SK-MEL-5 (cell line): ENCODE measurements at places on chromosomes 13 and 19. TPM values are rescaled to one million over a fixed set of nuclear protein-coding genes. Genes with fewer than 3 reads are reported as not detected.

The PSG3 gene
- total RNA-seq, result not detected in 2 replicates

The KIR3DL1 gene
- total RNA-seq, result not detected in 2 replicates

DNA sequence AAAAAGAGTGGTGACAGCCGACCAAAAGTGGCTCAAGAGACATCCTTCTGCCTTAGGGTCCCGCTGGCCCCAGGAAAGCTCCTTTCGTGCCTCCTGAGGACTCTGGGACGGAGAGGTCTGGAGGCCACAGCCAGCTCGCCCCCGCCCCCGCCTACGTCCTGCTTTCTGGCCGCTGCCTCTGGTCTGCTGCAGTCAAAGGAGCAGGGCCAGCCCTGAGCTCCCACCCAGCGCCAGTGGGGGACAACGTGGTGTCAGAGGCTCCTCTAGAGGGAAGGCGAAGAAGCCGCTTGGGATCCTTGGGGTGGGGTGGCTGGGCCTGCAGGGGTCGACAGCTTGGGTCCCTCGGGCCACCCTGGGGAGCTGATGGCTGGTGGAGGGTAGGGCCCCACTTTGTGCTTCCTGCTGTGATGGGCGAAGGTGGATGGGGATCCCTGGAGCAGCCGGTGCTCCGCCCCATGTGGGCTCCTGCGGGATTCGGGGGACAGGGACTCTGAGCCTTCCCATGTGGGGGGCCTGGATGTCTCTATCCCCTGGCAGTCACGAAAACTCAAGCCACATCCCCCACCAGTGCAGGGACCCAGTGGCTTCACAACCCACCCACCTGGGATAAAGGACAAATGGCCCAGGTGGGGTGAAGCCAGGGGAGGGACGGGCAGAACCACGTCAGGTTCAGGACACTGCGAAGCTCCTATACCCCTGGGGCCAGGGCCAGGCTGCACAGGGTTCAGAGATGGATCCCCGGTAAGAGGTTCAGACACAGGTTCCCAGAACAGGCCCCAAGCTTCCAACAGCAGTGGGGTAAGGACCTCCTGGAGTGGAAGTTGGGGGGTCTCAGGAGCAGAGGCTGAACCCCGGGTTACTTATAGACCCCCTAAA is 9.0 kb upstream of the DIRAS1 start:
- DNase-seq, result no peak

- DNase-seq, result peak; percentile 10
Observed at GRCh38 chr19:5255602-5256231, 84.9 kb downstream of the PTPRS start.
